RKO (cell line): ENCODE measurements at places on chromosomes 7 and 10.

- peak; percentile 60 for DNase-seq
Measured at GRCh38 chr7:135335628-135336139, 102.0 kb downstream of the STRA8 start.

- DNase-seq: no peak
Measured at GRCh38 chr10:102435529-102436233, 3.3 kb upstream of the CUEDC2 start.

- no peak for DNase-seq
Measured at GRCh38 chr7:31058688-31059087, 6.6 kb downstream of the ADCYAP1R1 start.

DNA sequence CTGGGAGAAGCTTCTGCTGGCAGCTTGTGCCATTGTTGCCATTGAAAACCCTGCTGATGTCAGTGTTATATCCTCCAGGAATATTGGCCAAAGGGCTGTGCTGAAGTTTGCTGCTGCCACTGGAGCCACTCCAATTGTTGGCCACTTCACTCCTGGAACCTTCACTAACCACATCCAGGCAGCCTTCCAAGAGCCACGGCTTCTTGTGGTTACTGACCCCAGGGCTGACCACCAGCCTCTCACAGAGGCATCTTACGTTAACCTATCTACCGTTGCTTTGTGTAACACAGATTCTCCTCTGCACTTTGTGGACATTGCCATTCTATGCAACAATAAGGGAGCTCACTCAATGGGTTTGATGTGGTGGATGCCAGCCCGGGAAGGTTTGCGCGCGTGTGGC, 220.7 kb downstream of the ADK start:
- no peak for DNase-seq

DNA sequence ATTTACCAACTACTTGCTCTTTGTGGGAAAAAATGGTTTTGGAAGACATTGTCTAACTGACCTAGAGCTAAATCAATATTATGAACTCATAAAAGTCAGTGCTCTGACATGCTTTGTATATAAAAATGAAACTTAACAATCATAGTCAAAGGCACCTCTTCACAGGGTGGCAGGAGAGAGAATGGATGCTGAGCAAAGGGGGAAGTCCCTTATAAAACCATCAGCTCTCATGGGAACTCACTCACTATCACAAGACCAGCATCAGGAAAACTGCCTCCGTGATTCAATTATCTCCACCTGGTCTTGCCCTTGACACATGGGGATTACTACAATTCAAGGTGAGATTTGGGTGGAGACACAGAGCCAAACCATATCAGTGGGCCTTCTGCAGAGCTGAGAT, 417.6 kb upstream of the AUTS2 start:
- no peak for DNase-seq

GRCh38 chr7:142889816-142890215, 4.3 kb upstream of the TRPV6 start:
- no peak for DNase-seq

GRCh38 chr10:86644152-86644793, 10.1 kb upstream of the OPN4 start:
- DNase-seq: no peak
